ENCODE measurements at places on chromosomes 3 and 15.
A peak's percentile ranks its signal among the peaks of the same experiment; 100 is the strongest.

DNA sequence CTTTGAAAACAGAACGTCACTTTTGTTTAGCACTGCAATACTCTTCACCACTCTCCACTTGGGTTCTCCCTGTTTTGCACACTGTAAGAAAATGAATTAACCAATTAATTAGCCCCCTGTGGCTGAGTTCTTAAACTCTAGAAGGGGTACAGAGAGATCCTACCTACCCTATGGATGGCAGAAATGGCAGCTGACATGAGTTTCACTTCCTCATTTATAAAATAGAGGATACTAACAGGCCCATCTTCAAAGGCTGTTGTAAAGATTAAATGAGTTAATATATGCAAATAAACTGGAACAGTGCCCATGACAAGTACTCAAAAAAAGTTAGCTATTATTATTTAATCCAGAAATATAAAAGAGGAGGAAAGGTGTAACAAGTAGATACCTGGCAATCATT, 36.9 kb downstream of the SUCLG2 start:
- no peak for DNase-seq

DNA sequence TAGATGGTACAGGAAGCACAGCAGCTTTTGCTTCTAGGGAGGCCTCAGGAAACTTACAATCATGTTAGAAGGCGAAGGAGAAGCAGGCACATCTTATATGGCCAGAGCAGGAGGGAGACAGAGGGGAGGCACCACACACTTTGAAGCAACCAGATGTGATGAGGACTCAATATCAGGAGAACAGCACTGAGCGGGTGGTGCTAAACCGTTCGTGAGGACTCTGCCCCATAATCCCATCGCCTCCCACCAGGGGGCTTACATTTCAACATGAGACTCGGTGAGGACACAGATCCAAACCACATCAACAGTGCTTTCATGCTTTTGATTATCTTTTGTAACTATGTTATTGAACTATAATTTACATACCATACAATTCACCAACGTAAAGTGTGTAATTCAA, 7.6 kb upstream of the TMEM44 start:
- peak; percentile 65 for DNase-seq

- DNase-seq, result no peak
These were observed 36.1 kb downstream of the CLDN18 start for GRCh38 chr3:138046085-138046484.

DNA sequence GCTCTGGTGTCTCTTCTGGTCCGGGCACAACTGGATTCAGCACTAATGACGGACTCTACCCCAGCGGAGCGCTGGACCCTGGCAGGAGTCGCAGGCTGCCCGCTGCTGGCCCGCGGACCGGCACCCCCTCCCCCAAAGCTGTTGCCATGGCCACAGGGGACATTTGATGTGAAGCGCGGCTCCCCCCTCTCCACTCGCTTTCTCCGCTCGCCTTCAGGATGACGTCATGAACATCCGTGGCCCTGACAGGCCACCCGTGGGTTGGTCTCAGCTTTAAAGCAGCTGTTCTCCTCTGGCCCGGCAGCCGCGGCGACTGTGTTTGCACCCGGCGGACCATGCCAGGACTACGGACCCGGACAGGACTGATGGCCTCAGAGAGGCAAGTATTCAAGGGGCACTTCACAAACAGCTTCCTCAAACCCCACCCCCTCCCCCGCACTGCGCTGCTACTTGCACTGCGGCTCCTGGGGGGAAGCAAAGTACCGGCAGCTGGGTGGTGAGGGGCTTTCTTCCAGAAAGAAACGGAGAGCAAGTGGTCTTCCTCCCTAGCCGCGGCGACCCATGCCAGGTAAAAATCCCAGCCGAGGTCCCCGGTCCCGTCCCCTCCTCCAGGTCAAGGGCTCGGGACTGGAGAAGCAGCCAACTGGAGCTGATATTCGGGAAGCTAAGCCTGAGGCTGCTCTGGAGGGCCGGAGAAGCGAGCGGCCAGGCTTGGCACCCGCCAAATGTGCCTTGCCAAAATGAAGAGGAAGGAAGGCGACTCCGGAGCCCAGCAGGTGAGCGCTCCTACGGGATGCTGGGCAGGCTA, 16.6 kb upstream of the AEN start:
- no peak for DNase-seq

GRCh38 chr15:86493884-86494283, 414.2 kb downstream of the AGBL1 start:
- no peak for DNase-seq

GRCh38 chr3:188860147-188860546, 311.6 kb upstream of the TPRG1 start:
- no peak for DNase-seq

GRCh38 chr15:99732751-99733267, 428 bp downstream of the LYSMD4 start:
- no peak for DNase-seq

DNA sequence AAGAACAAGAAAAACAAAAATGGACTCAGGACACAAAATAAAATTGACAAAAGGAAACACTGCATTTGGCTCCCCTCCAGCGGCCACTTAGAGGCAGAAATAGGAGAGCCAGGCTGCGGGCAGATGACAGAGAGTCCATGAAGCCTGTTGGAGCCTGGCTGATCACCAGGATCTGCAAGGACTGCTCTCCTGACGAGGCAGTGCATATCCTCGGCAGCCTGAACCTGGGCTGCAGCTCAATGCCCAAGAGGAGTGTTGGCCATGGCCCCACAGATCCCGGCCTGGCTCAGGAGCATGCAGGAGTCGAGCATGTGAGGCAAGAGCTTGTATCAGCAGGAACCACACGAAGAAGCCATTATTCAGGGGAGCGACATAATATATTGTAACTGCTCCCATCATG, 199.8 kb downstream of the STT3B start:
- no peak for DNase-seq

- no peak for DNase-seq
These were observed 3.0 kb upstream of the RHO start for GRCh38 chr3:129525341-129525968.

DNA sequence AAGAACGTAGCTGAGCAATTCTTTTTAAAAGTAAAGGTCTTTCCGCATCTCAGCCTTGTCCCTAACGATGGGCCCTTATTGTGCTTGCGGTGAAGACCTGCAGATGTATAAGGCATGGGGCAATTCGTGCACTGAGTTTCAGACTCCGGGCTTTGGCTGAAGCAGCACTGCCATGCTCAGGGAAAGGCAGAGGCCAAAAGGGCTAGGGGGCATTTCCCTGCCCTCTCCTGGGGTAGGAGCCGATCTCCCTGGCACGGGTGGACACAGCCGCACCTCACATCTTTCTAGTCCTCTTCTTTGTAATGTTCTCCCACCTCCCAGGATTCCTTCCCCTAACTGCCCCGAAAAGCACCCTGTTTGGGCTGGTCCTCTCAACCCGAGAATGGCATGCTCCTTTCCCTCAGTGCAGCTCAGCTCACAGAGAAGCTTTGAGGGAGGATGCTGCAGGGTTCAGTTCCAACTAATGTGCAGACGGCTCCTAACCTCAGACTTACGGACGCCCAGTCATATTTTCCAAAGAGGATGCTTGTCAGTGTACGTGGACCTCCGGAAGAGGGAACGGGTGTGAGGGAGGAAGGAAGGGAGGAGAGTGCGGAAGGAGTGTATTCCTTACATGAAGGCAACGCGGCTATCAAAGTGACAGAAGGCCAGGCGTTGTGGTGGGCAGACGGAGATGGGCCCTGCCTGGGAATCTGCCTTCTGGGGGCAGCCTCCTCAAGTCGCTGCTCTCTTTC, 61.2 kb downstream of the SYNM start:
- no peak for DNase-seq

DNA sequence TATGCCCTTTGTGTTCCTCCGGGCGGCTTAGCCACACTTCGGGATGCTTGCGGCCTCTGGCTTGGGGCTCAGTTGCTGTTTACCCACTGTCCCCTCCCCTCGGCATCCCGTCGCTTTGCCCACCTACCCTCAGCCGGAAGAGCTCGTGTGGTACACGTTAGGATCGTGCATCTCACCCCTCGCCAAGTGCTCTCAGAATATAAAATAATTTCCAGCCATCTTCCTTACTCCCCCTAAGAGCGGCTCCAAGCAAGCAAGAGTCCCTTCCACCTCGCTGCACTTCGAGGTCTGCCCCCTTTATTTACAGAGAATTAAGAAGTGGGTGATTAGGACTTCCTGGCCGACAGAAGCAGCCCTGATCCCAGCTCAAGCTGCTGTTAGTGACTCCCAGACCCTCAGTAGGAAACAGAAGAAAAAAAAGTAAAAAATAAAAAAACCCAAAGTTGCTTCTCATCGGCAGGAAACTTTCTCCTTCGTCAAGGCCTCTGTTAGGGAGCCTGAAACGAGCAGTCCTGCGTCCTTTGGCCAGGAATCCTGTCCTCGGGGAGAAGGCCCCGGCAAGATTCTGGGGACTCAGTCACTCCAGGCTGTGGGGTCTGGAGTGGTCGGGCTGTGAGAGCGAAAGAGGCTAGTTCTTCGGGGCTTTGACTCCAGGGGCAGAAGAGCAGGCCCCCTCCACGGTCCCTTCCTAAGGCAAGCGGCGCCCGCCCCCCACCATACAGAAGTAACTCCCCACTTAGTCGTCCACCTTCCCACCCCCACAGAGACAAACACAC, 3.0 kb downstream of the MEIS2 start:
- DNase-seq, result no peak

GRCh38 chr15:46394463-46394862, 759.6 kb downstream of the SQOR start:
- no peak for DNase-seq

DNA sequence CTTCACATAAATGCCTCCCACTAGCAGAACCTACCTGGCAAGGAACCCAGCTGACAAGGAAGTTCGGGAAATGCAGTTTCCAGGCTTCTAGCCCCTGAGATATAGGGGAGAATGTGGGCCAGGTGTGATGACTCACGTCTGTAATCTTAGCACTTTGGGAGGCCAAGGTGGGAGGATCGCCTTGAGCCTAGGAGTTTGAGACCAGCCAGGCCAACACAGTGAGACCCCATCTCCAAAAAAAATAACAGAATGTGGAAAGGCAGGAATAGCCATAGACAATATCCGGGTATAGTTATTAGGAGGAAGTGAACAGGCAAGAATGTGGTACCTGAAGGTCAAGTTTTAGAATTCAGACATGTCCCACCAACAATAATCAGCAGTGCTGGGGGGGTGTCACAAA, 40.5 kb upstream of the SH3BP5 start:
- no peak for DNase-seq

DNA sequence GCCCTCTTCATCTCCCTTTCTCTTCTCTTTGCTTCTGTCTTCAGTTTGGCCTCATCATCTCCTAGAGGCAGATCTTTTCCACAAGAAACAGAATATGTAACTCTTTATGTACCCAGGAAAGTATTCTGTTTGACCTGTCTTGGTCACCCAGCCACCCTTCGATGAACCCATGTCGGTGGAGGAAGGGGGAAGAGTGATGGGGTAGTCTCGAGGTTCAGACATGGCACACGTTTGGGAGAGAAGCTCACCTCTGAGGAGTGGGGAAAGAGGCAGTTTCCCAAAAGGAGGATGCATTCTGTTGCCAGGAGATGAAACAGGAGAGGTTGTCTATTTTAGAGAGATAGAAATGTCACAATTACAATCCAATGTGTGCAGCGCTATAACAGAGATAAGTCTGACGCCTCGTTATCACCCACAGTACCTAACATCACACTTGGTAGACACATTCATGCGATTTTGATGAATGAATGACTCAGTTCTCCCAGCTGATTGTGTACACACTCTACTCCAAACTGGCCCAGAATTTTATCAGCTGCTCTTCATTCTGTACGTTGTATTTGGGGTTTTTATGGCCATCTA, 722 bp upstream of the CCDC50 start:
- no peak for DNase-seq

DNA sequence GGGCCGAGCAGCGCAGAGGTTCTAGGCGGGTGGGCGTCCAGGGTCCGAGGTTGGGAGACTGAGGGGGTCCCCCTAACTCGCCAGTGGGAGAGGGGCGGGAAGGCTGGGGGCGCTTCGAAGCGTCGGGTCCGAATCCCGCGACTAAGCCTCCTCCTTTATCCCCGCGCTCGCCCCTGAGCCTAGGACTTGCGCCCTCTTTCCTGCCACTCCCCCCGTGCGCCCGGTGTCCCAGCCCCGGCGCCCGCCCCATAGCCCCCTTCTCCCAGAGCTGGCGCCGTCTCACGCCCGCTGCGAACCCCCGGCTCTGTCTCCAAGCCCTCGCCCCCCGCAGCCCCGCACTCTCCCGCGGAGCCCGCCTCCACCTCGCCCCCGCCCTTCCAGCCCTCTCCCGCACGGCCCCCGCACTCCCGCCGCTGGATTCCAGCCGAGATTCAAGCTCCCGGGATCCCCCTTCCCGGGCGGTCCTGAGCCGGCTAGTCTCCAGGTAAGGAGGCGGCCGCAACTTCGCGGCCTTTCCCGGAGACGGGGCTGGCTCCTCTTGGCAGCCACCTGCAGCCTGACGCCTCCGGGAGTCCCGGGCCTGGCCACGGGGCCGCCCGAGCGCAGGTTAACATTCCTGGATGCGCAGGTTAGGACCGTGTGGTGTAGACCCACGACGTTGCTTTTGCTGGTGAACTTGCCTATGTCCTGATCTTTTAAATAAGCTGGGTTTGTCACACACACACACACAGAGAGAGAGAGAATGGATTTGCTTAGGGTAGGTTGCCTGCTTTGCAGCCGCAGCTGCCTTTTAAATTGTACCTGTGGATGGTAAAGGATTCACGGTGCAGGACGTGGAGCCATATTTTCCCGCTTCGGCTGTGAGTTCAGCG, 563 bp downstream of the PXYLP1 start:
- no peak for DNase-seq

DNA sequence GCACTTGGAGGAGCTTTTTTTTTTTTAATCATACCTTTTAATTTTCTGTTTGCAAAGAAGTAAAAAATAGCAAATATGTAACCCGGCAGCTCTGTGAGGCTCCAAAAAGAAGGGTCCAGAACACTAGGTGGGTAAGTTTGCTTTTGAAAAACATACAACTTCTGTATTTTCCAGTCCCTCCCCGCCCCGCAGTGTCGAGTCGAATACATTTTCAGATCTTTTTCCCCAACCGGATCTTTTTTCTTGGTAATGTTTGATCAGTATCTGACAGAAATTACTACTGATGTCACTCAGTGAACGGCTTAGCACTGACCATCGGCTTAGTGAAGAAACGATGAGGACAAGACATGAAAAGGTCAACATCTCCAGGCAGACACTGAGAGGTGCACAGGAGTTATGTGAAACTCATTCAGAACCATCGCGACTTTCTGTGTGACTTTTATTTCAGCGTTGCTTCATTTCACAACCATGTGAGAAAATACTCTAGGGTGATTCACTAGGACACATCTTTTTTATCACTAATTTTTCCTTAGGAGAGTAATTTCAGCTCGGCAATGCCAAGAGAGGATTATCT, 11.0 kb downstream of the ISL2 start:
- no peak for DNase-seq

GRCh38 chr3:123693584-123694190, 108.8 kb upstream of the HACD2 start:
- DNase-seq, result no peak

DNA sequence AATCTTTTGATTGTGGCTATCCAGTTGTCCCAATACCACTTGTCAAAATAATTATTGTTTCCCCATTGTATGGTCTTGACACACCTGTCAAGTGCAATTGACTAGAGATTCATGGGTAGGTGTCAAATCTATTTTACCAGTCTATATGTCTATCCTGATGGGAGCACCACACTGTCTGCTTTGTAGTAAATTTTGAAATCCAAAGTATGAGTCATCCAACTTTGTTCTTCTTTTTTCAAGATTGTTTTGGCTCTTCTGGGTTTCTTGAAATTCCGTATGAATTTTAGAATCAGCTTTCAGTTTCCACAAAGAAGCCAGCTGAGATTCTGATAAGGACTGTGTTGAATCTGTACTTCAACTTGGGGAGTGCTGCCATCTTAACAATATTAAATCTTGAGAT, 71.9 kb downstream of the CSNK1G1 start:
- DNase-seq, result no peak

All from stimulated activated naive CD4-positive, alpha-beta T cell (primary cell).